ENCODE measurements at places on chromosomes 5 and 9. TPM values are rescaled to one million over a fixed set of nuclear protein-coding genes. Genes with fewer than 3 reads are reported as not detected.

The ARAP3 gene
- 13.6 TPM for total RNA-seq

The OBP2B gene
- not detected for total RNA-seq

The DRD1 gene
- total RNA-seq: not detected

GRCh38 chr9:121742923-121743322 is 91.5 kb downstream of the DAB2IP start:
- no peak for DNase-seq

The IRGM gene
- total RNA-seq: not detected

DNA sequence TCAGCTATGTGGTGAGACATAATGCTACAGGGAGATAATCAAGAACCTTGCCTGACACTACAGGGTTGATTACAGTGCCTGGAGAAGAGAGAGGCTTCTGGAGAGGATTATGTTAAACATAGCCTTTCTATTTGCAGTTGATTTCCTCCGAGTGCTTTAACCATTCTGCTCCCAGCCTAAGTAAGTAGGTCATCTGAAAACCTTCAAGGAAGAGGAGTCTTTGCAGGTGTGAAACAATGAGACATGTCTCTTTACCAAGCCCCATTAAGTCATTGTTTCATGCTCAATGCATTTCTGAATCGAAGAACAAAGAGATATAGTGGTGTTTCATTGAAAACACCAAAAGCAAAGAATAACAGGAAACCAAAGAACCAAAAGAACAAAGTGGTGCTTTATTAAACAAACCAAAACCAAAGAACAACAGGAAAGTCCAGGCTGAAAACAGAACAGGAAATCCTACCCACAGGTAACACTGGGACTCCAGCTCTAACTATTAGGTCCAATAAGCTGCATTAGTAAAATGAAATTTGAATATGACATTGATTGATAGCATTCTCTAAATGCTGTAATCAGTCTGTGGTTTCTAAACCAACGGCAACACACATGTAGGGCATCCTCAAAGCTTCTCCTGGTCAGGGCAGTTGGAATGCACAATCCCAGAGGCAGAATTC is 113.3 kb upstream of the SPATA31D4 start:
- DNase-seq: no peak

GRCh38 chr5:100430268-100431195 is 104.6 kb upstream of the FAM174A start:
- DNase-seq: peak; percentile 22

The RASGEF1C gene
- not detected for total RNA-seq

The LOX gene
- 3.0 TPM for total RNA-seq

DNA sequence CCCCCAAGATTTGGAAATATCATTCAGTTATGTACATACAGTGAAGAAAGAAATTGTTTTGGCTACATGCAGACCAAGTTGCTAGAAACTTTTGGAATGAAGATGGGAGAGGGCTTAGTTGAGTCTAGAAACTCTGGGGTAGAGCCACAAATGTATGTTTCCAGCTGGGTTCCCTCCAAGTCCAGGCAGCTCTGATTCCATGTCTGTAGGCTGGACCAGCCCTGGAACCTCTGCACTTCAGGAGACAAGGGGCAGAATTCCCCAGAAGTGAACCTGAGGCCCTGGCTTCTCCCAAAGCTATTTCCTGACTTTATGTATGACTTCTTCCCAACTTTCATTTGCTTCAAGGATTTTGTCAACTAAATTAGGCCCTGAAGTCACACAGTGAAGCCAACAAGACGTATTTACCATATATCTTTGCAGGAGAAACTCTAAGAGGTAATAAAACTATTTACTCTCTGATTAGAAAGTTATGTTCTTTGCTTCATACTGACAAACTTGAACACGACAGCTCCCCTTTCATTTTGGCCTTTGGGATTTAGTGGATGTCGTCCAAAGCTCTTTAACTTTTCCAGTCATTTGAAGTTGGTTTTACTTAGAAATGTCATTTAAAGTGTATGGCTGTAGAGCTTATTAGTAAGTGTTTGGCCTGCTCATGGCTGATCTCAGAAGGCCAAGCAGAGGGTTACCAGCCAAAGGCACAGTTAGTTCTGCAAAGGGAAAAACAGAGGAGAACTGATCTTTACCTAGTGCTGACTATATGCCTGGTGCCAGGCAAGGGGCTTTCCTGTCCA is 152.0 kb upstream of the SLC28A3 start:
- DNase-seq: no peak

The SLC34A1 gene
- total RNA-seq: not detected

DNA sequence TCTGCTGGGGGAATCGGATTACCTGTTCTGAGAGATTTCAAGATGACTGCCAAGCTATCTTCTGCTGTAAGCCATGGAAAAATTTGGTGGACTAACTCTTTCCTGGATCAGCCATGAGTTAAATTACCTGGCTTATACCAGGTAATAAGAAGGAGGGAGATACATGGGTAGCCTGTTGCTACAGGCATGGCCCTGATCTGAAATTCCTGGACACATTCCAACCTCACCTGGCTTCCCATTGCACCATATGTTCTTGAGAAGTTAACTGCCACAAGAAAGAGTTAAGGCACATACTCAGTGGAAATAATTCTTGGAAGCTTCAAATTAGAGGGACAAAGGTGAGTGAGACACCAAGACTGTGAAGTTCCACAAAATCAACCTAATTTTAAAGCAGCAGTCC is 371.3 kb downstream of the ACTL7B start:
- no peak for DNase-seq

- DNase-seq: no peak
Measured at GRCh38 chr5:124126504-124127217, 614.7 kb downstream of the CSNK1G3 start.

The SARDH gene
- total RNA-seq: 0.61 TPM

GRCh38 chr5:89309268-89309667 is 426.3 kb upstream of the MEF2C start:
- DNase-seq: no peak

The CSF1R gene
- 6.8 TPM for total RNA-seq

GRCh38 chr5:147400881-147401280 is 109.0 kb downstream of the DPYSL3 start:
- DNase-seq: no peak

DNA sequence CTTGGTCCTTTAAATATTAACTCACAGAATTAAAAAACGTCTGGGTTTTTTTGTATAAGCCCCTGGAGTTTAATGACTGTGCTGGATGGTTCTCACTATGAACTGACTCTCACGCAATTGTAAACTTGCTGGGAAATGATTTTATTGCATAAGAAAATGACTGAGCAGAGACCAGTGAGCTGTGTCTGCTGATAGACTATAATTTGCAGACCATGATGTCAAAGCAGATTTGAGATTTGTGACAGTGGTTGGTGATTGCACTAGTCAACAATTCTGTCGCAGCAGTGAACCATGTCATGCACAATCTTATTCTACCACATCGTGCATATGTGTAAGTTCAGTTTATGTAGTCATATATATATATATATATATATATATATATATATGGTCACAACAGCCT is 85.7 kb upstream of the C9orf72 start:
- no peak for DNase-seq

DNA sequence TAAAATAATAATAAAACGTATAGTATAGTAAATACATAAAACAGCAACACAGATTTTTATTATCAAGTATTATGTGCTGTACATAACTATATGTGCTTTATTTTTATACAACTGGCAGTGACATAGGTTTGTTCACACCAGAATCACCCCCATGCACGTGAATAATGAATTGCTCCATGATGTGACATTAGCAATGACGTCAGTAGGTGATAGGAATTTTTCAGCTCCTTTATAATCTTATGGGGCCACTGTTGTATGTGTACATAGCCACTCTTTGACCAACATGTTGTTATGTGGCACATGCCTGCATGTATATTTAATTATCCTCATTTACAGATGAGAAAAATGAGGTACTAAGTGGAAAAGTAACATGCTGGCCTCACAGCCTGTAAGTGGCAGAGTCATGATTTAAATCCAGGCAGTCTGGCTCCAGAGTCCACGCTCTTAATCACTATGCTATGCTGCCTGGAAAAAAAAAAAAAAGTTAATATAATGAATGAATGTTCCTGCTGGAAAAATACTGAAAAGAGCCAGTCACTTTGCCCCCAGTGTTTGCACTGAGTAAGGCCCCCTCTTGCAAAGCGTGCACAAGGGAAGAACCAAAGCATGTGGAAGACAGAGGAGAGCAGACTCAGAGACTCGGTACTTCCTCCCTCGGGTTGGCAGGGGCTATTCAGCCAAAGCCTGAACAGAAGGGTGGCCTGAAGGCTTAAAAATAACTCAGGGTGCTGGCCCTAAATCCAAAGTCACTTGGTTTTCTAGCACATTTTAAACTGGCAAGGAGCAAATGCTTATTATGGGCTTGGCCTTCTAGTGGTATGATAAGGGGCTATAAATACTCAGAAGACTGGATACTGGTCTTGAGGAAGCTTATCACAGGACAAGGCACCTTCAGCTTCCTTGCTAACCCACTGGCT is 206.8 kb downstream of the GLIS3 start:
- DNase-seq: no peak

The OR1J2 gene
- not detected for total RNA-seq

The PRELID2 gene
- 13.9 TPM for total RNA-seq

Data from heart right ventricle (tissue), 16 donors.